ENCODE measurements at places on chromosomes 12 and 14. TPM values are rescaled to one million over a fixed set of nuclear protein-coding genes. Genes with fewer than 3 reads are reported as not detected.

The SLC16A7 gene
- 27.3 TPM for total RNA-seq

The GOLGA5 gene
- 42.3 TPM for total RNA-seq

The SCAF11 gene
- total RNA-seq = 48.3 TPM

The UNG gene
- total RNA-seq = 17.2 TPM

The CMA1 gene
- not detected for total RNA-seq

The HAL gene
- 1.2 TPM for total RNA-seq

The C12orf54 gene
- not detected for total RNA-seq

The ZFC3H1 gene
- total RNA-seq = 35.9 TPM

The KLRF1 gene
- total RNA-seq = not detected

The NFATC4 gene
- 76.4 TPM for total RNA-seq

The PUS7L gene
- total RNA-seq = 18.8 TPM

The CLEC4D gene
- not detected for total RNA-seq

The USP44 gene
- 0.69 TPM for total RNA-seq

The TMCC3 gene
- total RNA-seq = 0.53 TPM

The GPRC5A gene
- 56.1 TPM for total RNA-seq

The HOXC13 gene
- total RNA-seq = not detected

The IAPP gene
- 0.10 TPM for total RNA-seq

The NINJ2 gene
- 1.0 TPM for total RNA-seq

The A2M gene
- total RNA-seq = 4.2 TPM

The LRRK2 gene
- 12.3 TPM for total RNA-seq

The KRT77 gene
- total RNA-seq = not detected

The HOXC10 gene
- not detected for total RNA-seq

The ZBTB39 gene
- total RNA-seq = 4.5 TPM

The CIROP gene
- total RNA-seq = not detected

The SLC5A8 gene
- not detected for total RNA-seq

The DBX2 gene
- not detected for total RNA-seq

The OR10AD1 gene
- not detected for total RNA-seq

The COA8 gene
- total RNA-seq = 17.7 TPM

The LTBP2 gene
- 517 TPM for total RNA-seq

The THTPA gene
- total RNA-seq = 26.2 TPM

The CBLN3 gene
- total RNA-seq = 4.2 TPM

The NOXRED1 gene
- total RNA-seq = 0.40 TPM

The CORO1C gene
- total RNA-seq = 269 TPM

The POU6F1 gene
- total RNA-seq = 3.5 TPM

The LMNTD1 gene
- 0.63 TPM for total RNA-seq

The CLEC4C gene
- total RNA-seq = not detected

The DIP2B gene
- 34.1 TPM for total RNA-seq

The FOXG1 gene
- 1.6 TPM for total RNA-seq

The OLR1 gene
- total RNA-seq = not detected

The RESF1 gene
- 25.0 TPM for total RNA-seq

Measured in smooth muscle cell of the pulmonary artery (primary cell).